Kasumi-1 (cell line): ENCODE measurements at places on chromosomes 7 and 10.

GRCh38 chr10:123906296-123906695 lies 14.7 kb upstream of the CPXM2 start:
- DNase-seq, result no peak

DNA sequence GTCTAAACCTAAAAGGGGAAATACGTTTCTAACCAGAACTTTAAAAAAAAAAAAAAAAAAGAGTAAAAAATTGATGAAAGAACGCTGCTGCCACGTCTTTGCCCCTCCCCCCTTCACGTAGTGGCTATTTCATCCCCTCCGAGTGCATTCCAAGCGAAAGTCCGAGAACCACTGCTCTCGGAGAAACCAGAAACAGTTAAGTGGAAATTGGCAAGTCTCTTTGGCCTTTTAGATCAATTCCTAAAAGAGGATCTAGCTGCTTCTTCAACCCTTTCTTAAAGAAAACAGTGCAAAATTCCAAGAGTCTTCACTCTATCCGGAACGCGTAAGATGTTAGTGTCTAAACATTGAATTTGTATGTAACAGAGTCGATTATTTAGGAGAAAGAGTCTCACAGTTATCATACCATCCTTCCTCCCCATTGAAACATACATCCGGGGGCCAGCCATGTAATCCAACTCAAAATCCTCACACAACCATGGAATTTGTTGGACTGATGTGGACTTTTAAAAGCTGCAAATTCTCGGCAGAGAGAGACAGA lies 1.1 kb downstream of the P4HA1 start:
- peak; percentile 66 for DNase-seq

DNA sequence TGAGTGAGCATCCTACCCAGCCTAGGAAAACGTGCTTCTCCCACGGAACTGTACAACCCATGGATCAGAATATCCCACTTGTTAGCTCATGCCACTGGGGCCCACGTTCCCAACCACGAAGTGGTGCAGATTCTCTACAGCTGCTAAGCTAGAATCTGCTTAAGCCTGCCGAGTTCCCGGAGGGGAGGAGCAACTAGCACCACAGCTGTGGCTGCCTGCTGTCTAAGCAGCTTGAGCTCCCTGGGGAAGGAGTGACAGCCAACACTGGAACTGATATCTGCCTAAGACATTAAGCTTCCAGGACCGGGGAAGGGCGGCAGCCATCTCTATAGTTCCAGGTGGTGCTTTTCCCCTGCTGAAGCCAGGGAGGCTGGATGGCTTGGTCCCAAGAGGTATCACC lies 334.7 kb upstream of the CHRM2 start:
- no peak for DNase-seq

GRCh38 chr7:121204537-121204936 lies 124.3 kb upstream of the WNT16 start:
- DNase-seq, result no peak

GRCh38 chr10:352476-353235 lies 217.4 kb downstream of the ZMYND11 start:
- no peak for DNase-seq

- DNase-seq, result peak; percentile 88
Observed at GRCh38 chr7:64887756-64888508, 15.1 kb upstream of the ZNF273 start.

DNA sequence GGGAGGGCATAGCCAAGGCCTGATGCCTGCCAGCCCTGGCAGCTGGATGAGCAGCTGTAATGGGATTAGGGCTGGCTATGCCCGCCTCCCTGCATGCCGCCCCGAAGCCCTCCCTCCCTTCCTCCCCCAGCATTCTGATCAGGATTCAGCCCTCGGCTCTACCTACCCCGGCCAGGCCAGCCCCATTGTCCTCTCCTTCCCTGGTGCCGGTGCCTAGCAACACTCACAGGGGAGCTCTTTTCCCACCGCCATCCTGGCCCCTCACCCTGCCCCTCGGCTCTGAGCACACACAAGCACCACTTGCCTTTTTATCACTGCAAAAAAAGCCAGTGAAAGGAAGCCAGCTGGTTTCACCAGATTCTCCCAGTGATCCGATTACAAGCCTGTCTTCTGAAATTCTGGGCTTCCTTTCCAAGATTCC lies 9.0 kb upstream of the ADCYAP1R1 start:
- DNase-seq, result no peak

GRCh38 chr10:69760072-69760471 lies 41.6 kb upstream of the COL13A1 start:
- no peak for DNase-seq

- DNase-seq, result no peak
Observed at GRCh38 chr10:71088054-71088453, 124.3 kb upstream of the UNC5B start.

DNA sequence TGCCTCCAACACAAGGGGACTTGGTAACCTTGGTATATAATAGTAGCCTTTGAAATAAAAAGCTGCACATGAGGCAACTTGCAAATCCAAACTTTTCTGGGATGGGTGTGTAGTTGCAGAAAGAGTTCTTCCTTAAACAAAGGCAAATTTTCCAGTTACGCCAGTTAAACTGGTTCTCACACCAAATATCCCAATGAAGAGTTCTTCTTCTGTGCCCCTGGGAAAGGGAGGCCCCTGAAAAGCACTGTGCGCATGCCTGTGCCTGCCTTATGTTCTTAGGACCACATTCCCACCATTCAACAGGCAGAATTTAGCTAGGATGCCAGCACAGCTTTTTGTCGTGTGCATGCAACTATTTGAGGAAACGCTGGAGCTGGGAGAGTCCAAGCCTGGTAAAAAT lies 164.8 kb upstream of the SLC25A13 start:
- DNase-seq, result no peak

- no peak for DNase-seq
Observed at GRCh38 chr10:122018951-122019413, 30.0 kb downstream of the TACC2 start.

- DNase-seq, result no peak
Observed at GRCh38 chr10:110244550-110244949, 37.1 kb downstream of the MXI1 start.

DNA sequence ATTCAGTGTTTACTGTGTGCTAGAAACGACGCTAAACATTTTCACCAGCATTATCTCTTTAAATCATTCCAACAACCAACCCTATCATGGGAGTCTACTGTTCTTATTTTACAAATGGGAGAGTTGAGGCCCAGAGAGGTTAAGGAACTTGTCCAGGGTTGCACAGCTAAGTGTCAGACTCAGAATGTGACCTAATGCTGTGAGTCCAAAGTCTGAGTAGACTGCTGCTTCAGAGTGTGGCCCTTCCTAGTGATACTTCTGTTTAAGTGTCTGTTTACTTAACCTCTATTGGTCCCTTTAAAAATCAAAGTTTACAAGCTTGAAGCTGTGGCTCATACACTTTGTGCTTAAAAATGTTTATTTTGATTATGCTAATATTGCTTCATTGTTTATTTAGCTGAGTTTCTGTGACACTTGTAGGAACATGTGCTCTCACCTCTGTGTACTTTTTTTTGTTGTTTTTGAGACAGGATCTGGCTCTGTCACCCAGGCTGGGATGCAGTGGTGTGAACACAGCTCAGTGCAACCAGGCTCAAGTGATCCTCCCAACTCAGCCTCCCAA lies 84.4 kb upstream of the SYPL1 start:
- no peak for DNase-seq

GRCh38 chr10:91201213-91201996 lies 19.1 kb upstream of the PCGF5 start:
- no peak for DNase-seq

DNA sequence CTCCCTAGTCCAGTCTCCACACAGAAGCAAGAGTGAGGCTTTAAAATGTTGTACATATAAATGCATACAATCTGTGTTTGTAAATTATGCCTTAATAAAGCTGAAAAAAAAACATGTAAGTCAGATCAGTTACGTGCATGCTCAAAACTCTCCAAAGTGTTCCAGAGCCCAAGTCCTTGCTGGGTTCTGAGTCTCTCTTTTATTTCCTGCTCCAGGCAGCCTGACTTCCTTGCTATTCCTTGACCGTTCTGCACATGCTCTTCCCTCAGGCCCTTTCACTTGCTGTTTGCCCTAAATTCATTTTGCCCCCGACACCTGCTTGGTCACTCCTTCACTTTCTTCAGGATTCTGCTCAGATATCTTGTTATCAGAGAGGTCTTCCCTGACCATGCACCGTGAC lies 770.1 kb downstream of the PHTF2 start:
- no peak for DNase-seq

DNA sequence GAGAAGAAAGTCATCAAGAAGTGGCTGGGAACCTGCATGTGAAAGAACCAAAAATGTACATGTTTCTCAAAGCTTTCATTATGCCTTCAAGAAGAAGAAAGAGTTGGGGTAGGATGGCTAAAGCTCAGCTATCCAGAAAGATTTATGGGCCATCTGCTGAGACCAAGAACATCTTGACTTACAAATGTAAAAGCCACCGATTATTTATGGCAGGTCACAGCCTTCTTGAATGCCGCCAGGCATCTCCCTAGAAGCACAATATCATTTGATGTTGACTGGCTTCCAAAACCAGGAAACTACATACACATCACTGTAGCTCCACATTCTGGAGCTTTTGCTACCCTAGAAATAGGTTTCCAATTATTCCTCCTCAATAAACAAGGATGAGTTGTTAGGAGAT lies 254.2 kb upstream of the AOAH start:
- DNase-seq, result no peak

DNA sequence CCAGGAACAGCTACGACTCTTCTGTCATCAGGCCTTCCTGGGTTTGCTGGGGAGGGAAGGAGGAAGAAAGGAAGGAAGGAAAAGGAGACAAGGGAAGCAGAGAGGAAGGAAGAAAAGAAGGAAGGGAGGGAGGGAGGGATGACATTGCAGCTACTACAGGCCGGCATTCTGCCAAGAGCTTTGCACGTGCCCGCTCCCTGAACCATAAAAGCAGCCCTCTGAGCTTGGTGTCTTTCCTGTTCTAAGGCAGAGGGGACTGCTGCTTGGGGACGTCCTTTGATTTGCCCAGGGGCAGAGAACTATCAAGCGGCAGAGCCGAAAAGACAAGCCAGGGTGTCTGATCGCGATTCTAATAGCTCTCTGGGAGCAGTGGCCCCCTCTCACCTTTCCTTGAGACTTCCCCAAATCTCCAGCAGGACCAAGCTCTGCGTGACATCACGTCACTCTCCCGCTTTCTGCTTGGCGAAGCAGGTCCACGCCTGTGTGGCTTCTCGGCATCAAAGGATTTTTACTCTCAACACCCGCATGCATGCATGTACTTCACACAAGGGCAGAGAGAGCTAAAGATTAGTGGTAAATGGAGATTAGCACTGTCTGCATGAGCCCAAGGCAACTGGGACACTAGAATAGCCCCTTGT lies 167.8 kb upstream of the AUTS2 start:
- DNase-seq, result no peak

DNA sequence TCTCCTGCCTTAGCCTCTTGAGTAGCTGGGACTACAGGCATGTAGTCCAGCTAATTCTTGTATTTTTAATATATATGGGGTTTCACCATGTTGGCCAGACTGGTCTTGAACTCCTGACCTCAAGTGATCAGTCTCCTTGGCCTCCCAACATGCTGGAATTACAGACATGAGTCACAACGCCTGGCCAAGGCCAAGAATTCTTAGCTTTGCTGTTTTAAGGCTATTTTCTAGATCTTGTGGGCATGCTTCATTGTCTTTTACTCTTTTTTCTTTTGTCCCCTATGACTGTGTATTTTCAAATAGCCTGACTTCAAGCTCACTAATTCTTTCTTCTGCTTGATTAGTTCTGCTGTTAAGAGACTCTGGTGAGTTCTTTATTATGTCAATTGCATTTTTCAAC lies 56.4 kb upstream of the TAS2R16 start:
- DNase-seq, result no peak

- DNase-seq, result no peak
Observed at GRCh38 chr10:43421201-43421507, 12.2 kb upstream of the HNRNPF start.

DNA sequence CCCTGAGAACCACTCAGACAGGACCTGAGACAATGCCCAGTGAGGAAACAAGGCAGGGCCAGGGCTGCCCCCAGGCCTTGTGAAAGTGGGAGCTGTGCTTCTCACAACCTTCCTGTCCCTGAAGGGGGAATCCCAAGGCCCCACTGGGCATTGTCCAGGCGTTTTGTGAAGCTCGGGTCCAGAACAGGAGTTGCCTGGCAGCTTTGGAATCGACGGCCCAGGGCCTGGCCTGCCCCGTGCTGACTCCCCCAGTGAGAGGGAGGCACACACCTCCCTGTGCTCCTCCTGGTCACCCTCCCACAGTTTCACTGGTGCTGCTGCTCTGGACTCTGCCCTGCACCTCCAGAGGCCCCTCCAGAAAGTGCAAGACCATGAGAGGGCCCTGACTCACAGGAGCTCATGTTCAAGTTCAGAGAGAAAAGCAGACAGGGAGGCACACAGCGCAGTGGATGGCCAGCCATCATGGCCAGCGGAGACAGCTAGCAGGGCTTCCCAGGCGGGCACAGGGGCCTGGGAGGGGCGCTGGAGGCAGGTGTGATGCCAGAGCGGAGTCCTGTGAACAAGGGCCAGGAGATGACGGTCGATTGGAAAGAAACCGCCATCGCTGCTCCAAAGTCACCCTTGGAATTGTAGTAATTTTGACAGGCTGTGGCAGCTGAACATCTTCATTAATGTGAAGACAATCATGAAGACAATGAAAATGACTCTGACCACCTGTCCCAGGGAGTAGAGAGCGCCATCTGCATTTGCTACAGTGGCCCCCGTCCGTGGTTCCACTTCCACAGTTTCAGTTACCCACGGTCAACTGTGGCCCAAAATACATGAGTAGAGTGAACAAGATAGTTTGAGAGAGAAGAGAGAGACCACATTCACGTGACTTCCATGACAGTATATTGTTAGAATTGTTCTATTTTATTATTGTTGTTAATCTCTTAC lies 103.7 kb downstream of the MKI67 start:
- DNase-seq, result no peak

DNA sequence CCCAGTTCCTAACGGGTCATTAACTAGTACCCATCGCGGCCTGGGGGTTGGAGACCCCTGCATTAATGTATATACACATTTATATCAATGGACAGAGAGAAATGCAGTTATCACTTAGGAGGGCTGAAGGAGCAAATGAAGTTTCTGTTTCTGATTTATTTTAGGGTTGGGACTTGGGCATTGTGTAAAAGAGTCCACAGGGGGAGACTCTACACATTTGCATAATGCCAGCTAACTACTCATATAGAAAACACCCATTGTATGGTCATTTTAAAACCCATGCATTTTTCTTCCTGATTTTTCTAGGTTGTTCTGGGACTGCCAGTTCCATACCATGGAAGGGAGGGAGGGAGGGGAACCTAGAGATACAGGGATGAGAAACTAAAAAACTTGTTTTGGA lies 23.5 kb downstream of the BCCIP start:
- no peak for DNase-seq

- DNase-seq, result no peak
Observed at GRCh38 chr10:9275861-9276260, 1221.4 kb downstream of the GATA3 start.
